ENCODE measurements at places on chromosomes 7 and 10.

DNA sequence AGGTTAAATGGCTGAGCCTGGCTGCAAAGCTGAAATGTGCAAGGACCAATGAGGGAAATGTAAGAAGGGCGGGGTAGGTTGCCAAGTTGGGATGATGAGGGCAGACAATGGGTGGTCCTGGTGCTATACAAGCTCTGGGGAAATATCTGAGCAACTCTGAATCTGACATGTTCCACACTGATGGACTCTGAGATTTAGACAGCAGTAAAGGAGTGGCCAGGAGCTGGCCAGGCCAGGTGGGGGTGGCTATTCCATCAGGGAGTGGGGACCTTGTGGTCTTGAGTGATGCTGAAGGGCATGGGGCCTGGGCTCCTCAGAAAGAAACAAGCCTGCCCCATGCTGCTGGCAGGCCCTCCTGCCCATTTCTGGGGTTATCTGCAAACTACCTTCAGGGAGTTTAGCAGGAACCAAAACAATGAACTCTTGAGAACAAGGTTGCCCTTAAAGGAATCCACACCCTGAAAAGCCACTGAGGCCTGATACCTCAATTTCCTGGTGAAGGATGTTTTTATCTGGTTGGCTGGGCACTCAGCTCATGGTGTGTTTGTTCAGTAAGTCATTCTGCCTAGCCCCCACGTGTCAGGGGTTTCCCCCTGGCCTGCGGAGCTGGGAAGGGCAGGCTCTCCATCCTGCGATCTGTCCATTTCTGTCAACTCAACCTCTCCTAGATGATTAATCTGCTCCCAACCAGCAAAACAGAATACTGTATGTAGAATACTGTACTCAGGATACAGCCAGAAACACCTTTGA, 143.3 kb upstream of the TNS3 start:
- DNase-seq = no peak

- DNase-seq = no peak
Observed at GRCh38 chr7:66258409-66258808, 53.3 kb downstream of the TPST1 start.

DNA sequence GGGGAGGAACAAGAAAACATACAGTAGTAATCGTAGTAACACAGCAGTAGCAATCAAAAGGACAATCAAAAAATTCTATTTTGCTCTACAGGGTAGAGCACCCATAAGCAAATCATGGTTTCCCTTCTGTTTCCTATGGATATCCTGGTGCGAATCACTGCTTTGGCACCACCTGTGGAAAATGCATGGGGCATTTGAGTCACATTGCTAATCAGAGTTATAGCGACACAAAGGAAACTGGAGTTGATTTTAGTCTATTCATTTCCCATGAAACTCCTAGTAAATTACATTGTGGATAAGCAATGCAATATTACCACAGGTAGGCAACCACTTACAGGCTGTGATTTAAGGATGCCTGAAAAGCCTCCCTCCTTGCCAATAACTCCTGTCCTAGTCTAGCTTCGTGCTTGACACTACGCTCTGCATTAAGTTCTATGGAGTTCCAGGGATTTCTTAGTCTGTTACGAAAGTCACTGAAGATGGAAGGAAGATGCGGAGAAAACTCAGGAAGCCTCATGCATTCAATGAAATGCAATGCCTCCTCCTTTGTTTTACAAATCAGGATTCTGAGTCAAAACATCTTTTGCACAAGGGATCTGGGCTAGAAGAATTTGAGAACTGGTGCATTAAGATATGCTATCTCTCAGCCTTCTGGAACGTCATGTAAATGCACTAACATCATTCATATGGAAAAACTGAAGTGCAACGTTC, 188.4 kb downstream of the DGKI start:
- DNase-seq = no peak

DNA sequence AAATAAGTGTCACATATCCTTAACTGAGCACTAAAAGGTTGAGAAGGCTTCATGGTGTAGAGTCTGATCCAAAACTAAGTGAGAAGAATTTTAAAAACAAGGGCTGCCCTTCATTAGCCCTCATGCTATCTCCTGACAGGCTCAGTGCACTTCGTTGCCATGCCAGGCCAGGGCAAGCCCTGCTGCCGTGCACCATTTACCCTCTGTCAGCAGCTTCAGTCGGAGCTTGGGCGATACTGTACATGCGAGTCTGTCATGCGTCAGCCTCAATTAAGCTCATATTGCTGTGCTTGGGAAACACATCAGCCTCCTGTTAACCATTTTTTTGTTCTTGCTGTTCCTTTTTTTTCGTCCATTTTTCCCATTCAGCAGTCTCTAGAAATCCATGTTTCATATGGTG, 166.6 kb downstream of the VTI1A start:
- no peak for DNase-seq

- peak; percentile 94 for DNase-seq
Observed at GRCh38 chr10:72308320-72308987, 34.7 kb downstream of the DDIT4 start.

DNA sequence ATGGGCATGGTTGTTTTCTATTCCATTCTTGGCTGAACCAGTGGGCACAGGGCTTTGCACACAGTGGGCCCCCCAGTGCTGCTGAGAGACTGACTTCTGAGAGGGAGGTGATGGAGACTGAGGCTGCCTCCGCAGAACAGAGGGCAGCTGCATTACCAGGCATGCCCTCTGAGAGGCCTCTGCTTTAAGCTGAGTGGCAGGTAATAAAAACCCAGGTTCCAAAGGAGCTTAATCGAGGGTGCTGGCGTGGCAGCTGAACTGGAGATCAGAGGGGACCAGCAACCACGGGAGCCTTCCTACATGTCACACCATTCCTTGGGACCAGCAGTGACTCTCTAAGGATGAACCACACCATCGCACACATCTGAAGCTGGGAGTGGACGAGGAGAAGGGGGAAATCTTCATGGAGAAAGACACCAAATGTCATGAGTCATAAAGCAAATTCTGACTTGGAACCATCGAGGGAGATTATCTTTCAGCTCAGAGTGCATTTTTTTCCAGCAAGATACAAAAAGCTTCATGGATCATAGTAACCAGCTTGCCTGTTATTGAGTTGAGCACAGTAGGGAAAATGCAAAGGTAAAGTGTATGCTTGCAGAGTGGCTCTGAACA, 24.6 kb downstream of the HIPK2 start:
- no peak for DNase-seq

DNA sequence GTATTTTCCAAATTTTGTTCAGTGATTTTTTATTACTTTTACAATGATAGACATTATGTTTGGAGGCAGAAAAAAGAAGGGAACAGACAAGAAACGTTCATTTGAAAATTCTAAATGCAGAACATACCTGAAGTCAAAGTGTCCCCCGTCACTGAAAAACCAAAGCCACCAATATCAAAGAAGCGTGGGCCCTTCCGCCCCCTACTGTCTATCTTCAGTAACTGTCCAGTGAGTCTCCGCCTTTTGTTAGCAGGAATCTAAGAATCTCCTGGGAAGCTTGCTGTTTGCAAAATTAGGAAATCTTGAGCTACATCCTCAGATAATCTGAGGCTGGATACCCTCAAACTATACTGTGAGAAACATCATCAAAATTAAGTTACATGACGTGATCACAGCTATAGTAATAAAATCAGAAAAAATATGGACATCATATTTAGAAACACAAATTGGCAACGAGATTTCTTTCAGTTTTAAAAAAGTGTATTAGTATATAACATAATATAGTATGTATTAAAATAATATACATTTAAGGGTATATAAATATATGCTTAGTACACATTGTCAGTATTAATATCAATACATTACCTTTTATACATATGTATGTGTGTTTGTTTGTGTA, 169.3 kb upstream of the AKR1E2 start:
- peak; percentile 64 for DNase-seq

- DNase-seq = no peak
Observed at GRCh38 chr10:101892782-101893391, 49.3 kb upstream of the KCNIP2 start.

DNA sequence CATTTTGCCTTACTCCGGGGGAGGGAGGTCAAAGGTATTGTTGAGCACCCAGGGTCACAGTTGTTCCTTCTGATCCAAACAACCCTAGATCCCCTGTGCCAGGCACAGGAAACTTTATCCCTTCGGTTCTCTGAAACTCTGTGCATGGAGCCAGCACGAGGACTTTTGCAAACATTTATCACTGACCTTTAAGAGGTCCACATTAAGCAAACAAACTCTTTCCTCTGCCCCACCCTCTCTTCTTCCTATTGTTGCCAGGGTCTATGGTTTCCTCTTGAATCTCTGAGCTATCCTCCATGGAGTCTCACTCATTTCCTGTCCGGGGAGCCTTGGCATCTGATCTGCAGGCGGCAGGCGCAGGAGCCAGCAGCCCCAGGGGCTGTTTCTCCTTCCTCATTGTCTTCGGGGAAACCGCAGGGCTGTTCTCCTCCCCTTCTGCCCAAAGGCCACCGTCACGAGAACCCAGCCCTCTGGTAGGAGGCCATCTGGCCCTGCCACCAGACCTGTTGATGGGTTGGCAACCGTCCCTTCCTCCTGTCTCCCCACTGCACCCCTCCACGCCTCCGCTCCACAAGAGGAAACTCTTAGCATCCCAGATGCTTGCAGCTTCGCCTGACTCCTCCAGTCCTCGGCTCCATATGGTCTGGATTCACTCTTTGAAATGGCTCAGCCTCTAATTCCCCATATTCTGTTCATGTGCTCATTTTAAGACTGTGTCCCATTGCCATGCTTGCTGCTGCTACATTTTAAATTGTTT, 327.3 kb upstream of the NRP1 start:
- DNase-seq = no peak
